ENCODE measurements at places on chromosomes 7 and 10.

GRCh38 chr7:31764462-31764861 is 77.4 kb downstream of the PPP1R17 start:
- DNase-seq = no peak

GRCh38 chr10:126893841-126894240 is 11.4 kb upstream of the DOCK1 start:
- DNase-seq = no peak

GRCh38 chr10:34178756-34179155 is 636.3 kb downstream of the PARD3 start:
- DNase-seq = no peak

DNA sequence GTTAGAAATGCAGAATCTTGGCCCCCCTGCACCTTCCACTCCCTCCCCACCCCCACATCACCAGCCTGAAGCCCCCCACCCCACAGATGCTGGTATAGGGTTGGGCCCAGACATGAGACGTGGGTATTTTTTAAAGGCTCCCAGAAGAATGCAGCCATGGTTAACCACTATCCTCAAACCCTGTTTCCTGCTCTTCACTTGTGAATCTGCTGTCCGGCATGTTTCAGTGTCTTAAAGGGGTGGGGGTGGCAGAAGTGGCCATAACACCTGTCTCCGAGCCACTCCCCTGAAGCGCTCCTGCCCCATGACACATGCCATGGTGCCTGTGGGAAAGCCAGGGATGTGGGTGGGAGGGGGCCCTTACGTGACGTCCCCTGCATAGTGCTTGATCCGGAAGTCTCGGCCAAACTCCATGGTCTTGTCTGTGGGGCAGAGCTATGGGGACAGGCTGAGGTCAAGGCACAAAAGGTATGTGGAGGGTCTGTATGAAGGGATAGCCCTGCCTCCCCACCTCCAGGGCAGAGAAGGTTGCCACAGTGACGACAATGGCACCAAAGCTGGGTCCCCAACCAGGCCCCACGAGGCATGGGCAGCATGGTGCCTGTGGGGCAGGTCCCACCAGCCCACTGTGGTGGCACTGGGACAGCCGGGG is 9.6 kb downstream of the MYO1G start:
- peak; percentile 0 for DNase-seq

GRCh38 chr7:123569352-123570010 is 11.9 kb upstream of the NDUFA5 start:
- no peak for DNase-seq

GRCh38 chr7:81236560-81236959 is 317.7 kb upstream of the SEMA3C start:
- DNase-seq = no peak

DNA sequence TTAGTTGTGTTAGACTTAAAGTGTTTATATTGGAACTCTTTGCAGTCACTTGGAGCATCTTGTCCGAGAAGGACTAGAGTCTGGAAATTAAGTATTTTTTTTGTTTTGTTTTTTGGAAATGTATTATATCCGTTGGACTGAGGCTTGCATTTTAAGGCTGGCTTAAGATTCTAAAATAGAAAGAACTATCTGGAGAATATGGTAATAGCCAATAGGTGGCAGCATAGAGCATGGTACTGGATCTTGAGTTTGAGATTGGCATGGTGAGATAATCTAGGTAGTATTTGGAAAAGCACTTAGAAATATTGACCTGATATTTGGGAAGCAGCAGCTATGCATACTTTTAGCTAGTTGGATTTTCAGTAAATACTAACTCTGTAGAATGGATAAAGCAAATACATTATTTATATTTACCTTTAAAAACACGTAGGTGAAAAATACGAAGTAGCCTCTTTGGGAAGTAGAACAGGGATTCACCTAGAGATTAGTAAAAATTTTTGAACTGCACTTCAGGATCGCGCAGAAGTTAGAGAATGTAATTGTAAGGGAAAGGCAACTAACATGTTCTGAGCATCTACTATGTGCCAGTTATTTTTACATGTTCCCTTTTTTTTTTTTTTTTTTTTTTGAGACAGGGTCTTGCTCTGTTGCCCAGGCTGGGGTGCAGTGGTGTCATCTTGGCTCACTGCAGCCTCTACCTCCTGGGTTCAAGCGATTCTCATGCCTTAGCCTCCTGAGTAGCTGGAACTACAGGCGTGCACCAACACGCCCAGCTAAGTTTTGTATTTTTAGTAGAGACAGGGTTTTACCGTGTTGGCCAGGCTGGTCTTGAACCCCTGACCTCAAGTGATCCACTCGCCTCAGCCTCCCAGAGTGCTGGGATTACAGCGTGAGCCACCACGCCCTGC is 78.6 kb downstream of the LCOR start:
- no peak for DNase-seq

DNA sequence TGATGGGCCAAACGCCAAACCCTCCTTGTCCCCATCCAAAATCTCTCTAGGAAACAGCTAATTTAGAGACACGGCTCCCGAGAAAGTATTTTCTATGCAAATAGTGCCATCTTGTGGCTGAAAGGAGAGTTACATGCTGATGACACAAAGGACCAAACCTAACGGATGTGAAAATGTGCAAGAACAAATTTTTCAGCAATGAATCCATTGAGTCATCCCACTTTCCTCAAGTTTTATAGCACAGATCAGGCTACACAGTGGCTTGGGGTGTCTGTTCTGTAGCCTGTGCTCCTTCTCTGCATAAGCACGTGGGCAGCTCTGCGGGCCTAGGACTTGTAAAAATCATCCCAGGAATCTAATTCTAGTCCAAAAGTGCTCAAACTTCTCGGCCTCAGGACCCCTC is 154.8 kb upstream of the PRR15 start:
- peak; percentile 47 for DNase-seq

DNA sequence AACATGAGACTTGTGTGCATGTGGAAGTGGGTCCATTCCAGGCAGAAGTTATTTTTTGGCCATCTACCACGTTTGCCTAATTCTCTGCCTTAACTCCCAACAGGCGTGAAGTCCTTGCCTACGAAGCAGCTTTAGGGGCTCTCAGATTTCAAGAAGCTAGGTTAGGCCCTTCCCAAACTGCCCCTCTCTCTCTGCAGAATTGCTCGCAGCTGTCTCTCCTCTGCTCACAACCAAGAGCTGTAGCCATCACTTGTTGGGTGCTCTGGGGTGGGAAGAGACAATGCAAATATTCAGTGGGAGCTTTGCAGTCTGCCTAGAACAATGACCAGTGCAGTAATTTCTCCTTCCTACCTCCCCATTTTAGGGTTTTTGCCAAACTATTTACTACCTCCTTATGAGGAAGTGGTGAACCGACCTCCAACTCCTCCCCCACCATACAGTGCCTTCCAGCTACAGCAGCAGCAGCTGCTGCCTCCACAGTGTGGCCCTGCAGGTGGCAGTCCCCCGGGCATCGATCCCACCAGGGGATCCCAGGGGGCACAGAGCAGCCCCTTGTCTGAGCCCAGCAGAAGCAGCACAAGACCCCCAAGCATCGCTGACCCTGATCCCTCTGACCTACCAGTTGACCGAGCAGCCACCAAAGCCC is 24.9 kb downstream of the CYP17A1 start:
- no peak for DNase-seq

- no peak for DNase-seq
Measured at GRCh38 chr10:125209591-125210355, 49.4 kb upstream of the CTBP2 start.

- DNase-seq = no peak
Measured at GRCh38 chr7:92667816-92668535, 77.8 kb upstream of the FAM133B start.

DNA sequence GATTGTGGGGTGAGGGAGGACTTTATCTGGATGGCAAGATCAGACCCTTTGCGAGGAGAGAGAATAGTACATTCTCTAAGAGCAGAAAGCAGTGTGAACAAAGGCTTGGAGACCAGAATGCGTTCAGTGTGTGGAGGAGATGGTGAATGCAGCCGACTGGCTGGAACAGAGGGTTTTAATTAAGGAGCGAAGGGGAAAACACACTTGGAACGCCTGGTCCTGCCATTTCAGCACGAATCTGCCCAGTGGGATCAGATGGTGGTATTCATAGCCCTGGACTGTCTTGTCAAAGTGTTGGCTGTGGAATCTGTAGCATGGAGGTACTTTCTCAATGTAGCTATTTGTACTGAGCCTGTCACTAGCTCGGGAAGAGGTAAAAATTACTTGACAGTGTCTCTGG is 260.9 kb downstream of the SLC25A13 start:
- DNase-seq = no peak

DNA sequence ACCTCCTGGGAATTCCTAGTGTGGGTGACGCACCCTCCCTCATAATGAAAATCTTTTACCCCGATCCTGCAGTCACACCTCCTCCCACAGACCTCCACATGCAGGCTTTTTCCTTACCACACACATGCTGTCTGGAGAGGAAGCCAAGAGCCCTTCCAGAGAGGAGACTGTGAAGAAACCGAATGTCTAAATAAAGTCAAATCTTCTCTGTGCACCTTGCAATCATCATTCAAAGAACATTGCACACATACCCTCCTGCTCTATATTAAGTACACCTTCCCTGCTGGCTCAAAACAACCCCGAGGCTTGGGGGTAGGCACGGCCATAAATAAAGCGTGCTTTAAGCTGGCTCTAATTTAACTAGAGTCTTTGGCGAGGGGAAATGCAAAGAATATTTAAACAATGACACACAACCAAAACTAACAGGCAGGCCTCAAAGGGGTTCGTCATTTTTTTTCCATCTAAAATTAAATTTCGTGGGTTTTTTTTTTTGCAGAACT is 34.9 kb downstream of the CALML3 start:
- DNase-seq = no peak

GRCh38 chr7:39686261-39686924 is 63.0 kb downstream of the RALA start:
- DNase-seq = no peak

- DNase-seq = no peak
Measured at GRCh38 chr10:66748217-66748616, 177.6 kb upstream of the LRRTM3 start.

- no peak for DNase-seq
Measured at GRCh38 chr10:17147884-17148489, 18.4 kb upstream of the CUBN start.

GRCh38 chr10:73790886-73791625 is 5.7 kb downstream of the ZSWIM8 start:
- no peak for DNase-seq

DNA sequence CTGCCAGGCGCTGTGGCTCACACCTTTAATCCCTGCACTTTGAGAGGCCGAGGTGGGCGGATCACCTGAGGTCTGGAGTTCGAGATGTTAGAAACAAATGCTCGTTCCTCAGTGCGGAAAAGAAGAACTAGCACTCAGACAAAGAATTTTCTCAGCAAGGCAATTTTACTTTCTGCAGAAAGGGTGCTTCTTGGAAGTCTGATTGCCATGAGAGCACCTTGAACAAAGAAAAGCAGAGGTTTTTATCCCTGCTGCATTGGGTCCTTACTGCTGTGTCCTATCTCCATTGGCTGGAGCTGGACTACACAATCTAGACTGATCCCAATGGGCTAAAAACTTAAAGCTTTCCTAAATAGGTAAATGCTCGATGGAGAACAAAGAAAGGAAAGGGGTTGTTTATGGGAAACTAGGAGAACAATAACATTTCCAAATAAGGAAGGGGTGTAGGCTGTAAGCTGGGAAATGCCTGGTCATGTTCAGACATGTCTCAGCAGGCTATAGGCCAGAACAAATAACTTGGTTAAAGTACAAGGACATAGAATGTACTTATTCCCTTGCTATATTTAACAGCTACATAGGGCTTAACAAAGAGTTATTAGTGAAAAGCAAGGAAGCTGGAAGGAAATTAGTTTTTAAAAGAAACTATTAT is 26.1 kb upstream of the ACTR3B start:
- DNase-seq = no peak

DNA sequence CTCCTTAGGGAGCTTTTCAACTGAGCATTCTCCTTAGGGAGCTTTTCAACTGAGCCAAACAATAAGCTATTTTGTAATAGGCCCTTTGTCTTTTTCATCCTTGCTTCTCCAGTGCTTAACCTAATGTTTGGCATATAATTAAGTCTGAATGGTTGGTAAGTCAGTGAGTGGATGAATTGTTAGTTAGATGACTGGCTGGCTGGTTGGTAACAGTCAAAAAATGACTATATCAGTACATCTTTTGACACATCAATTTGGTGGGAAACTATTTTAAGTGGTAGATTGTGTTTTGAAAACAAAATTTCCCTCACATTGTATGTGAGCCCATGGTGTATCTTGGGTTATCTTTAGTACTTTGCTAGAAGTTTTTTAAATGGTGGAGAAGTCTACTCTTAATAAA is 16.4 kb downstream of the ING3 start:
- no peak for DNase-seq

Measured in T-helper 1 cell (primary cell).